ENCODE measurements at places on chromosomes 5 and 9.
A peak's percentile ranks its signal among the peaks of the same experiment; 100 is the strongest.

- DNase-seq, result no peak
These were observed 291.0 kb downstream of the DOCK8 start for GRCh38 chr9:505741-506059.

DNA sequence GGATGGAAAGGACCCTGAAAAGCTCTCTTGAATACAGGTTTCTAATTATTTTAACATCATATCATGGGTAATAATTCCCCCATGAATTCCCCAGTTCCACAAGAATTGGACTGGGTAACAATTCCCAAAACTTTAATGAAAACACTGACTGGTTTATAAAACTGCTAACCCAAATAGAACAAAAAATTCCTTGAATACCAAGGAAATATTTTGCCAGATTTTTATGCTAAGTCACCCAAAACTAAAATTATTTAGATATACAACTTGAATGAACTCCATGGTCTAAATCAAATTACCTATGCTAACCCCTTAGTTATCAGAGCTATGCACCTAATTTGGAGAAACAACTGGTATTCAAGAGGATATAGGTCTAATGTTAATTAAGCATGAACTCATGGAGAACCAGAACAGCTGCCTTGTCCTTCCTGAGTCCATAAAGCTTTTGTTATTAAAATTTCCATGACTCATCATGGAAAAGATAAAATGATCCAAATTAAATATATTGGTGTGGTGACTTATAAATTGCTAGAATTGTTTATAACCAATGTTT is 164.9 kb upstream of the TUT7 start:
- no peak for DNase-seq

GRCh38 chr5:32357658-32358057 is 44.9 kb upstream of the MTMR12 start:
- no peak for DNase-seq

- DNase-seq, result no peak
These were observed 14.0 kb downstream of the ORM2 start for GRCh38 chr9:114343471-114344187.

DNA sequence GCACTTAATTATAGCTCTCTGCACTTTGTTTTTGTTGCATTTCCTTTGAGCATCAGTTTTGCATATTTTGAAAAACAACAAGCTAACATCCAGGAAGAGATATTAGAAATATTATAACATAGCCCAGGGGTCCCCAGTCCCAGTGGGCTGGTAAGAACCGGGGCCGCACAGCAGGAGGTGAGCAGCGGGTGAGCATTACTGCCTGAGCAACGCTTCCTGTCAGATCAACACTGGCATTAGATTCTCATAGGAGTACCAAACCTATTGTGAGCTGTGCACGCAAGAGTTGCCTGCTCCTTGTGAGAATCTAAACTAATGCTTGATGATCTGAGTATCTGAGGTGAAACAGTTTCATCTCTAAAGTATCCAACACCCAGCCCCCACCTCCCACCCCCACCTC is 675.9 kb upstream of the ZNF608 start:
- no peak for DNase-seq

DNA sequence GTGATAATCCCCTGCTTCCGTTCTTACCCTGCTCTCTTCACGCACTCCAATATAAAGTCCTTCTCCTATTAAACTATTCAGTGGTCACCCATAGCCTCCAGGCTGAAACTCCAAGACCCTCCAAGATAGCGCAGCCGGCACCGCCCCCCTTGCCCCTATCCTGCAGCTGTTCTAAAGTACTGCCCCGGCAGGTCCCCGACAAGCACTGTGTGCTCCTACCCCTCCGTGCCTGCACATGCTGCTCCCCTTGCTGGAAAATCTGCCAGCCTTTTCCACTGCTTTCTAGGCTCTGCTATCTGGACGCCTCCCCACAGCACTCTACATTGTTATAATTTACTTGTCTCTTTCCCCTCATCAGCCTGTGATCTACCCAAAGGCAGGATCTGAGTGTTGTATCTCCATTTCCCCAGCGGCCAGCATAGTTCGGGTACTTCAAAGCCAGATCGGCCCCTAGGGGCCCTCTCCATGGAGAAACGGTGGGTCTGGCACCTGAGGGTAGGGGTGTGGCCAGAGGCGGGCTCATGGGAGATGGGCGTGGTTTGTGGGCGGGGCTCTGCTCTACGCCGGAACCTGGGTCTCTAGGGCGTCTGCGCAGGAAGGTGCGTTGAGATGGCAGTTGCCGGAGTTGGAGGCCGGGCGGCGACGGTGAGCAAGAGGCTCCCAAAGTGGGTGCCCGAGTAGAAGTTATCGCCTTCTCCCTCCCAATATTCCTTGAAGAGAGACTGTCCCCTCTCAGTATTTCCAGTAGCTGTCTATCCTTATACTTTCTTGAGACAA is 83.5 kb upstream of the RUSC2 start:
- DNase-seq, result no peak

DNA sequence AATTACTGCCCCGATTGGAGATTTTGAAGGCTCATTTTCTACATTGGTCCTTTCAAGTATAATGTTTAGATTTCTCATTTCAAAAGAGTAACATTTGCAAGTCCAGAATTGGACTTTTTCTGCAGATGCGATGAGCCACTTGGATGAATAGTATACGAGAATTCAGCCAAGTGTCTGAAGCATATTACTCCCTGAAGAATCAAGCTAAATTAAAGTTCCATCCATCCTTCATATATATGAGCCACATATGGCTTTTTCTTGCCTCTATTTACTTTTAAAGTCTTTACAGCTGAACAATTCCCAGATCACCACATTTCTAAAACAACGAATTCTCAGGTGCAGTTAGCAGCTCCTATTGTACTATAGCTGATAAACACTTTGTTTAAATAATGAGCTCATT is 288.7 kb downstream of the CEMIP2 start:
- DNase-seq, result no peak

DNA sequence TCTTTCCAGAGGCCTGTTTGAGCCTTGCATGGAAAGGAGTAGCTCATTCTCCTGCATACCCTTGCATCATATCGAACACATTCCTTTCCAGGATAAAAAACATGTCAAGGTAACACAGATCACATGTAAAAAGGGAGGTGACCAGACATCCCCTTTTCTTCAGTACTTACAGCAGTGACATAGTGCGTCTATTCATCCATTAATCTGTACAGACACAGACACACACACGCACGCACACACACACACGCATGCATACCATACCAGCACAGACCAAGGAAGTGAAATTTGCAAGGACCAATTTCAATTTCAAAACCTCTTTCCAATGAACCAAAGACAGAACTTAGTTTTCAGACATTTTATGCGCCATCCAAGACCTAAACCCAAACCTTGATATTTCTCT is 256.0 kb downstream of the PAPPA start:
- no peak for DNase-seq

DNA sequence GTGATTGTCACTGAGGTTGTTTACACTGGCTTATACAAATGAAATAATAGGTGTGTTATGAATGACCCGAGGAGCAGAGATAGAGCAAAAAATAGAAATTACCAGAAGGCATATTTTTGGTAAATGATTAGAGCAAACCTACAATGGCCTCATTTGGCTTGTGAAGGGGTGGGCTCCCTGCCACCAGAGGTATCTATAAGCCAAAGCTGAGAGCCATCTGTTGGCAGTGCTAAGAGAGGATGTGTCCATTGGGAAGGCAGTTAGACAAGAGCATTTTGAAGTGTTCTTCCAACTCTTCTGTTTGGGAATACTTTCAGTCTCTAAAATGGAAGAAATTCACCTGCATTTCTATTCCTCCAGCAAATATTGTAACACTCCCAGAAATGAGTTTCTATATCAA is 10.6 kb downstream of the NIPAL4 start:
- DNase-seq, result no peak

GRCh38 chr9:79387101-79387835 is 184.5 kb upstream of the TLE4 start:
- DNase-seq, result no peak

DNA sequence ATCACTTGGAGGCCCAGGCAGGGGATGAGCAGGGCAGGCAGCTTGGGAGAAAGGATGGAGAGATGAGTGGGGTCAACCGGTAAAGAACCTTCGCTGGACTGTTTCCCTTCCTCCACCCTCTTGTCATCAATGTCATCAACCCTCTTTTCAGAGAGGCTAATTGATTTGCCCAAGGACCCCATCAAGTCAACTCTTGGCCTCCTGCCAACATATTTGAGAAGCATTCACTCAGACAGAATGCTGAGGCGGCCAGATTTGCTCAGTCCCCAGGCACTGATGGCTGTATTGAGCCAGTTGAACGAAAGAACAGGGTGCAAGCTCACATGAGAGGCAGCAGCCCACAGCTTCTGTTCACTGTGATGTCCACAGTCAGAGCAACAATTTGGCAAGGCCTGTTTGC is 193.5 kb downstream of the RFK start:
- DNase-seq, result no peak

DNA sequence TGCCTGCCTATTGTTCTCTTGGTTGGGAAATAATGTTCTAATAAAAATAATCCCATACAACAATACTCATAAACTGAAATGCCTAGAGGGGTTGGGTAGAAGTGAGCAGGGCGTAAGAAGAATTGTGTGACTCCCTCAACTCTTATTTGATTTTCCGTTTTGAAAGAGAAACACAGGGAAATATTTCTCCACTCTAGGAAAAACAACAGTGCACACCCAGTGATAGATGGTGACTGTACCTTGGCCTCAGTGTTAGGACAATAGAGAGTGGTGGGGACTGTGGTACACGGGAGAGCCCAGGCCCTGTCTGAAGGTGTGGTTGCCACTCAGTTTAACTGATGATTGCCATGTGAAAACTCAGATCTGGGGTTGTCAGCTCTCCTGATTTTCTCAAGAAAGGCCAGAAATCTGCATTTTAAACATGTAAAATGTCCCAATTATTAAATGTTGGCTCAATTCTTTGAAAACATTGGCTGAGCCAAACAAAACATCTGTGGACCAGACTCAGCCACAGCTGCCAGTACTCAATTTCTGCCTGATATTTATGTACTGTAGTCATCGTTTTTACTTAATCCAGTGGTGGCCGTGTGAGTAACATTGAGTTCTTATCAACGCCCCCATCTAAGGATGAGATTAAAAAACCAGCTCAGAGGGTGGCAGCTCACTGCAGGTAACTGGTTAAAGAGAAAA is 103.8 kb upstream of the ZNF618 start:
- peak; percentile 40 for DNase-seq

- no peak for DNase-seq
These were observed 206.0 kb downstream of the MELK start for GRCh38 chr9:36778682-36779081.

DNA sequence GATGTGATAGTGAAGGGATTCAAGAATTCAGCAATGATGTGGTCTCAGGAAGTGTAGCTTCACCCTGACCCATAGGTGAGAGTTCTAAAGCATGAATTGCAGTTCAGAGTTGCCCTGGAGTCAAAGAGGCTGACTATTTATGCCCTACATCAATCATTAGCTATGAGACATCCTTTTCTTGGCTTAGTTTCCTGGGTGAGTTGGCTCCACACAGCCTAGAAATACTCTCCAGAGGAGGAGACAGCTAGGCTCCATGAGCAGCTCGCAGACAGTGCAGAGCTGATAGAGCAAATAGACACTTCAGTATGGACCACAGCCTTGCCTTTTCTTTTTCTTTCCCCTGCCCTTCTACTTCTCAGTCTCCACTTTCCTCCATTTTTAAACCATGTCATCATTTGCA is 1651.8 kb downstream of the MAT2B start:
- no peak for DNase-seq

DNA sequence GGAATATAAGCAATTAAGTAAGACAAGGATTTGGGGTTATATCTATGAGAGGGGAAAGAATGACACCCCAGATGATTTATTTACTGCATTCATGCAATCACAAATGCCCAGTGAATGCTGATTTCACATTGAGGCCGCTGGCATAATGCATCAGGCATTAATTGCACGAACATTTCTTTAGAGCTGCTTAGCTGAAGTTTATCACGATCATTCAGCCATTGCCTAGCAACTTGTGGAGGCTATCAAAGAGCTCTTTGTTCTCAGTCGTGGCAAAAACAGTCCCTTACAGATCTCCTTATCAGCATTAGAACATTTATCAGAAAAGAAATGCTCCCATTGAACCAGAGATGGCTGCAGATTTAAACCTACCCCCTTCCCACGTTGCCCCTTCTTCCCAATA is 88.7 kb upstream of the PRRC1 start:
- DNase-seq, result no peak
